HT-29 (cell line): ENCODE measurements at places on chromosomes 7 and 10.

GRCh38 chr10:115963848-115964247 is 309.2 kb downstream of the GFRA1 start:
- peak; percentile 8 for DNase-seq

- no peak for DNase-seq
Measured at GRCh38 chr10:11019724-11020547, 2.3 kb downstream of the CELF2 start.

GRCh38 chr7:81408728-81409127 is 361.1 kb downstream of the HGF start:
- DNase-seq = no peak

DNA sequence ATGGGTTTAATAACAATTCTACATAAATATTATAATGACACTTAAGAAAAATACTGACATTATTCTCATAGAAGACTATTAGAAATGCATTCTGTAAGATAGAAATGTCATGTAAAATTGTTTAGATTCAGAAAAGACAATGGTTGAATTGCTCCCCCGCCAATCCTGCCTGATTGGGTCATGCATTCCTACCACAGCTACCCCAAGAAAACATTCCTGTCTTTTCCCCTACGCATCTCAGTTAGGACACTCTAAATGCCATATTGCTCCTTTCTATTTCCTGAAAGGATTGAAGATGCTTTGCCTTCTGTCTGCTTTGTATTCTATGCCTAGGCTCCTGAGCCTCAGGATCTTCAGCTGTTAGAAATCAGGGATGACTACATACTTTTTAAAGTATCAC is 109.4 kb downstream of the DGKB start:
- DNase-seq = no peak

- DNase-seq = no peak
Measured at GRCh38 chr7:55939514-55940123, 12.1 kb upstream of the MRPS17 start.

- no peak for DNase-seq
Measured at GRCh38 chr10:104325436-104326435, 12.5 kb downstream of the ITPRIP start.

GRCh38 chr7:82598958-82599357 is 155.4 kb upstream of the CACNA2D1 start:
- DNase-seq = no peak

DNA sequence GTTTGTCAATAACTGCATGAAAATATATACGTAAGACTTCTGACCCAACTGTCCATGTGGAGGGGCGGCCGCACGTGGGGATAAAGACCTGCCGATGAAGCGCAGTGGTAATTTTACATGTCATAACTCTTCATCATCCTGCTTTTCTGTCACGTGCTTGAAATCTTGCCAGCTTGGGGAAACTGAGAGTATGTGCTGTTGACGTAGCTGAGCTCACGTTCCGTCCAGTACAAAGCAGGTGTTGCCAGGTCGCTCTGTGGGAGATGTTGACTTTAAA is 105.1 kb downstream of the INPP5A start:
- DNase-seq = no peak

GRCh38 chr10:52756966-52757365 is 15.6 kb downstream of the MBL2 start:
- DNase-seq = no peak

GRCh38 chr10:132062116-132062515 is 3.6 kb upstream of the JAKMIP3 start:
- no peak for DNase-seq

GRCh38 chr10:96334616-96335526 is 23.9 kb downstream of the OPALIN start:
- peak; percentile 50 for DNase-seq

DNA sequence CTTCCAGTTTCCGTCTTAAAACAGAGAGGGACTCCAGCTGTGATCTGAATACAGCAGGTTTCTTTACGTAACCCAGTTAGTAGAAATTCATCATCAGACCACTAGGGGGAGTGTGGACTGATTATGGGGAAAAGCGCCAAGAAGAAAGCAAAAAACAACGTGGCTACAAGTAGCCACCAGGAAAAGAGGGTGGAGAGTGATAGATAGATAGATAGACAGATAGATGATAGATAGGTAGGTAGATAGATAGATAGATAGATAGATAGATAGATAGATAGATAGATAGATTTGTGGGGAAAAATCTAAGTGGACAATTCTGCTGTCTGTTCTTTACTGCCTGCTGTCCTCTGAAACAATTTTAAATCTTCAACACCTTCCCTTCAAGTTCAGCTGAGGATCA is 12.7 kb upstream of the AKR1B10 start:
- peak; percentile 93 for DNase-seq

DNA sequence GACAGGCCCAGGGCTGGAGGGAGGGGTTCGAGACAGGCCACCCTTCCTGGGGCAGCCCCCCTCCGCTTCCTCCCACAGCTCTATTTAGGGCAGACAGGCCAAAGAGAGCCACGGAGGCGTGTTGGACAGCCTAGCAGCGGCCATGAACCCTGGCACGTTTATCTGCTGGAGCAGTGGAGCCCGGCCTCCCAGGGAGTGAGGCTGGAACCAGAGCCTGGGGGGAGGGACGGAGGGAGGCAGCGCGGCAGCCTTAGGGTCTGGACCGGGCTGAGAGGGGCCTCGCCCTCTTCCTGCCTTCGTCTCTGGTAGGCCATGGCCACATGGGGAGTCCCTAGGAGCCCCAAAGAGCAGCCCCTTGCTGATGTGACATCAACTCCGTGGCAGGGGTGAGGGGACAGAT is 17.1 kb downstream of the UNCX start:
- no peak for DNase-seq
